ENCODE measurements at places on chromosomes 1 and 21. TPM values are rescaled to one million over a fixed set of nuclear protein-coding genes. Genes with fewer than 3 reads are reported as not detected.

The SEC16B gene
- polyA plus RNA-seq: 6.3 TPM

The ZRANB2 gene
- 103 TPM for polyA plus RNA-seq

The TNFRSF1B gene
- polyA plus RNA-seq: 11.8 TPM

The FCGR3A gene
- 0.81 TPM for polyA plus RNA-seq

The HNRNPCL2 gene
- polyA plus RNA-seq: not detected

The PTPRC gene
- 5.0 TPM for polyA plus RNA-seq

The RNF207 gene
- polyA plus RNA-seq: 28.1 TPM

Data from forelimb muscle (tissue), 1 donor.